Cortex of kidney (tissue), 1 donor: ENCODE measurements at places on chromosomes 6 and 20.

DNA sequence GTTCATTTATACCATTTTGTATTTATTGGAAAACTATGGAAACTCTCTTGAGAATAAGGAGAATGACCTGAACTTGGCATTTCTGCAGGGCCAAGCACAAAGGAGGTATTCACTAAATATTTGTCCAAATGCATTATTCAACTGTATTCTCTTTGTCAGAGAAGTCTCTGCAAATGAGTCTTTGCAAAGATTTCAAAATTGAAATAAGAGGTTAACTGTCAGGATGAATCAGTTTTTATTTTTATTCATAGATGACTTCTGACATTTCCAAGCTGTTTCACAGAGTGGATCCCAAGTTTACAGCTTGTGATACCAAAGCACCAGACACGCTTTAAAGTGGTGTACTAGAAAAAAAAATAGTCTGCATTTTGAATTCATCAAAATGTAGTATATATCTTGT lies 131.6 kb downstream of the UTRN start:
- no peak for DNase-seq

DNA sequence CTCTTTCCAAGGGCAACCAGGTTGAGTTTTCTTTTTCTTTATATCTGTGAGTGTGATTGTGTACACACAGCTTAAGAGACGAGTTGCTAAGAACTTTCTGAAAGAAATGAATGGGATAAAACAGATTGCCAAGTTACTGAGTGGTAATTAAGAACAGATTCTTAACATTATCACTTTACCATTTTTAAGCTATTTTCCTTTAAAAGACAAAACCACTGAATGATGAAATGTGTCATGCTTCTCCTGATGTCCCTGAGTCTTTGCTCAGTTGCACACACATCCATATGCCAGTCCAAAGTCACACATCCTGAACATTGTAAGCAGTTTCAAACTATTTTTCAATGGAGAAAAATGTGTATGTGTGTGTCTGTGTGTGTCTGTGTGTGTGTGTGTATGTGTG lies 5.5 kb upstream of the DAAM2 start:
- DNase-seq = no peak

- DNase-seq = no peak
These were observed 43.3 kb upstream of the CTAGE9 start for GRCh38 chr6:131754088-131754487.

DNA sequence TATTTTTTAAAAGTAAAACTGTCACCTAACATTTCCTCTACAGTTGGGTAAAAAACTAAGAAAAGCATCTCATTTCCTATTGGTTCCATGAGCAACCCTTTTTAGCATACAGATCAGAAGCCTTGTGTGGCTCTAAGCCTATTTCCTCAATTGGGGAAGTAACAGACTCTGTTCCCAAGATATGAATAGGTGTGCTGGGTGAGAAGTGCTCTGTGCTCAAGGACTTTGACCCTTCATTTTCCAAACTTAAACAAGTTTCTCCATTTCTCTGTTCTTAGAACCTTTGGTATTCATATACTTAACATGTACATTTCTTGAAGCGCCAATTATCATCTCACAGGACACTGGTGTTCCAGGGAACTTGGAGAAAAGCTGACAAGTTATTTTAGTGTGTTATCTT lies 24.1 kb downstream of the CARMIL1 start:
- no peak for DNase-seq

DNA sequence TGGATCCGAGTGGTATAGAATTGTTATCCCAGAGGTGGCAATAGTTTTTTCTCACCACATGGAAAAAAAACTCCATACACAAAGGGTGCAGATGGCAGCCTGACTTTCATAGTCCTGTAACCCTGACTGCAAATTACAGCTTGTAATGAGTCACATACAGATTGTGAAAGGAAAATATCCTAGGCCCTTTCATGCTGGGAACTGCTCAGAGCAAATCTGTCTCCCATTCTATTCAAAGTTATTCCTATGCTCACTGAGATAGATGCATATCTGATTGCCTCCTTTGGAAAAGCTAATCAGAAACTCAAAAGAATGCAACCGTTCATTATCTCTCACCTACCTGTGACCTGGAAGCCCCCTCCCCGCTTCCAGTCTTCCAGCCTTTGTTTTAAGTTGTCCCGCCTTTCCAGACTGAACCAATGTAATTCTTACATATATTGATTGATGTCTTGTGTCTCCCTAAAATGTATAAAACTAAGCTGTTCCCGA lies 108.7 kb upstream of the MAP3K4 start:
- no peak for DNase-seq

DNA sequence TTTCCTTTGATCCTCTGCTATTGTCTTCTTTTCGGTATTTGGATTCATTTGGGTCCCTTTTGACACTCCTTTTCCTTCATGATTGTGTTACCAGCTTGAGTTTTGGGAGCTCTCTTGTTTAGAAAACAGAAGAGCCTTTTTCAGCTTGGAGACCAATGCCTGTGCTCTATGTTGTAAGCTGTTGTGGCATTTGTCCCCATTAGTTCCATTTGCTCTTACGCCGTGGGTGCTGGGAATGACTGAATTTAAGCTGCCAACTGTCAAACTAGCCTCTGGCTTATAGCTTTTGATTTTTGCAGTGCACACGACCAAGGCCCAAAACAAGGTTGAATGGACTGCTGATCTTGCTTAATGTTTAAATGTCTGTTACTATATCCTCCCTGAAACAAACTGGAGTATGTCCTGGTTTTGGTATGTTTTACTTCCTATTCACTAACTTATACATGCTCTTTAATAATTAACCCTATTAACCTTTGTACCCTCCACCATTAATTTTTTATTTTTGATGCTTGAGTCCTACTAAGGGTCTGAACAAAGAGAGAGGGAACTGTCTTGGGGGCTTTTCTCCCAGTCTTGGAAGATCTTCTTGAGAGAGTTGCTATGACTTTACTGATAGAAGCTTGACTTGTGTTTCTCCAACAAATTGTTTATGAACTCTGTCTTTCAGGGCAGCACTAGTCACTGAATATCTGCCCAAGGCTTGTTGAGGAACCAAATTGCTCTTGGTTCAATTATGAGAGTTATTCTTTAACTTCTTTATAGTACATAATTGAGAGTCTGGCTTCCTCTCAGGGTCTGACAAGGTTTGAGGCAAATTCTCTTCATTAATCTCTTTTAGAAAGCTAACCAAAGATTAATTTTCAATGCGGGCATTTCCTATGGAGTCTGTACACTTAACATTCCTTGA lies 100.3 kb upstream of the SIRPG start:
- no peak for DNase-seq

- DNase-seq = no peak
These were observed 19.8 kb downstream of the XKR7 start for GRCh38 chr20:31987744-31988143.

DNA sequence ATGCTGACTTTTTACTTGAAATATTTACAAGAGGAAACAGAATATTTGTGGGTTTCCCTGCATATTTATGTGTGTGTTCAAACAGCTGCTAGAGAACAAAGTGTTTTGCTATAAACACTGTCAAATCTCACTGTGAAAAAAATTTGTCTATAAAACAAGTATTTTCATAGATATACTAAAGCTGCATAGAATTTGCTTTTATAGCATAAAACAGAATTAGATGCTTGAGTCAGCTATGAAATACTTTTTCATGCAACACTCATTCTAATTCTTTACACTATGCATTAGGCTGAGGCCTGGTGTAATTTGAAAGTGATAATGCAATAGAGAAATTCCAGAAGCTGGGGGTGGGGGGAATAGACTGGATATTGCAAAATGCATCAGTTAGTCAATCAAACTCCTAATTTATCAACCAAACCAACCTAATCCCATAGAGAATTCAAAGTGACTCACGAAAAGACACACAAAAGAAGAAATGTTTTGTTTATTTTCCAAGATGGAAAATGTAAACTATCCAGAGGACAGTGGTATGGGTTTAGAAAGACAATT lies 148.2 kb downstream of the LAMA2 start:
- no peak for DNase-seq
